ENCODE measurements at places on chromosomes 13 and 19.

DNA sequence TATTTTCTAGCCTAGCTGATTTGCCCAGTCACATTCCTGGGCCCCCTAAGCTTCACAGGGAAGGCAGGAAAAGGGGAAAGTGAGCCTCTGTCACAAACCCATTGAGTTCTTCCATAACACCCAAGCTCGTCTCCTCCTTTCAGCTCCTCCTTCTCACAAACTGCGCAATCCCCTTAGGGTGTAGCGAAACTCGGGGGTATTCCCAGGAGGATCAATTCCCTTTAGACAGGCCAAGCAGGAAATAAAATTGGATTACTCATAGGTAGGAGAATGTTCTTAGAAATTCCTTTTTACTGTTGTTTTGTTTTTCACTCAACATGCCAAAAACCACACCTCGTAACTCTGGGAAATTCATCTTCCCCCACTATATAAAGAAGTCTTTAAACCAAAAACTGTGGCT is 139.3 kb downstream of the IRS2 start:
- DNase-seq = no peak

- no peak for DNase-seq
Measured at GRCh38 chr19:46634656-46635218, 1.3 kb downstream of the GNG8 start.

- DNase-seq = peak; percentile 65
Measured at GRCh38 chr13:48975101-48975855, 434 bp upstream of the FNDC3A start.

DNA sequence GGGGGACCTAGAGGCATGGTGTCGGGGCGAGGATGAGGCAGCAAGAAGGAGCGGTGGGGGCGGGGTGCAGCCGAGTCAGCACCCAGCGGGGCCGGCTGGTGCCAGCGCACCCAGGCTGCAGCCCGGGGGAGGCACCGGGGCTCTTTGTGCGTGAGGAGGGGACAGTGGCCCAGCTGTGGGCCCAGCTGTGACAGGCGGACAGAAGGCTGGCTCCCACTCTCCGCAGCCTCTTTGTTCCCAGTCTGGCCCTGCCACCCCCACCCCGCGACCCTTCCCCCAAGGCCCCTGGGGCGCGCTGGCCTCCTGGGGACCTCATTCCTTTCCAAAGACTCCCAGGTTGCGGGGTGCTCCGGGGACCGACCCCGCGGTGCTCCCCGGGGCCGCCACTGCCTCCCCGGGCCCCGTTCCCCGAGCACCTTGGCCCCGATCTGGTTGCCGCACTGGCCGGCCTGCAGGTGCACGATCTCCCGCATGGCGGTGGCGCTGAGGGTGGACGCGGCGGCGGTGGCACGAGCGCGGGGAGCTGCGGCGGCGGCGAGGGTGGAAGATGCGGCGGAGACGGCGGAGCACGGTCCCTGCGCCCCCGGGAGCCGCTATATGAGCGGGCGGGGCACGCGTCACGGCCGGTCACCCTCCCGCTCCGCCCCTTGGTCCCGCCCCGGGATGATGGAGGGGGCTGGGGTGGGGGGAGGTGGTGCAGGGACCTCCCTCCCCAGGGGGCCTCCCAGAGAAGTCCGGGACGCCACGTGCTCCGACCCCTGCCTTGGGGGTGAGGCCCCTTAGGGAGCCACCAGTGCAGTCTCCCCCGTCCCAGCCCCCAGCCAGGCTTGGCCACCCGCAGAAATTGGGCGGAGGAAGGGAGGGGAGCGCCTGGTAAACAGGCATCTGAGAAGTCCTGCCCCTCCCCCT is at the start of gene TUBB4A:
TUBB4A (minus strand) TSS at position 570 of the 909 bp plus-strand sequence; CDS start at position 473, 97 bp downstream.
- no peak for DNase-seq

GRCh38 chr19:39409208-39410016 is 2.8 kb downstream of the ZFP36 start:
- peak; percentile 90 for DNase-seq

- no peak for DNase-seq
Measured at GRCh38 chr13:73018336-73018735, 40.5 kb upstream of the KLF5 start.

DNA sequence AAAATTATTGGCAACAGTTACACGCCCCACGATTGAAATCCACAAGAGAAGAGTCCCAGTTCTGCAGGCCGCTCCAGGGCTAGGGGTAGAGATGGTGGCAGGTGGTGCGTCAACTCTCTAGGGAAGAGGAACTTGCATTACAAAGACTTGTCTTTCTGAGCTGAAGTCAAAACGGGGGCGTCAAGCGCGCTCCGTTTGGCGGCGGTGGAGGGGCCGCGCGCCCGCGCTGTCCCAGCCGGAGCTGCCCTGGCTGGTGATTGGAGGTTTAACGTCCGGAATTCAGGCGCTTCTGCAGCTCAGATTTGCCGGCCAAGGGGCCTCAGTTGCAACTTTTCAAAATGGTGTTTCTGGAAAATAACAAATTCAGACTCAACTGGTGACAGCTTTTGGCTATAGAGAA is 38.9 kb downstream of the SOX1 start:
- DNase-seq = no peak

GRCh38 chr13:95447814-95448213 is 104.7 kb upstream of the CLDN10 start:
- DNase-seq = no peak

DNA sequence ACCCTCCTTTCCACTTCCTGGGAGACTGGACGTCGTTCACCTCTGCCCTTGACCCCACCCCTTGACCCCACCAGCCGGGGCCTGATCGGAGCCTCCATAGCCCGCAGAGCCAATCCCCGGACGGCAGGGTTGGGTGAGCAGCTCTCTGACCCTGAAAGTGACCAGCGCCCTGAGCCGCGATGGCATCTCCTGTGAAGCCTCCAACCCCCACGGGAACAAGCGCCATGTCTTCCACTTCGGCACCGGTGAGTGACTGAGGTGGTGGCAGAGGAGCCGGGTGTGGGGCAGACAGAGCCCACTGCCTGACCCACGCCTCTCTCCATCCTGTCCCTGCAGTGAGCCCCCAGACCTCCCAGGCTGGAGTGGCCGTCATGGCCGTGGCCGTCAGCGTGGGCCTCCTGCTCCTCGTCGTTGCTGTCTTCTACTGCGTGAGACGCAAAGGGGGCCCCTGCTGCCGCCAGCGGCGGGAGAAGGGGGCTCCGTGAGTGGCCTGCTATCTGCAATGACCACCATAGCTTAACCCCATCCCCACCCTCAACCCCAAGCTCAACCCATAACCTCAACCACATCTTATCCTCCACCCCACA is 10.4 kb downstream of the BCAM start:
- no peak for DNase-seq

- DNase-seq = no peak
Measured at GRCh38 chr19:2345076-2345475, 15.0 kb upstream of the TMPRSS9 start.

DNA sequence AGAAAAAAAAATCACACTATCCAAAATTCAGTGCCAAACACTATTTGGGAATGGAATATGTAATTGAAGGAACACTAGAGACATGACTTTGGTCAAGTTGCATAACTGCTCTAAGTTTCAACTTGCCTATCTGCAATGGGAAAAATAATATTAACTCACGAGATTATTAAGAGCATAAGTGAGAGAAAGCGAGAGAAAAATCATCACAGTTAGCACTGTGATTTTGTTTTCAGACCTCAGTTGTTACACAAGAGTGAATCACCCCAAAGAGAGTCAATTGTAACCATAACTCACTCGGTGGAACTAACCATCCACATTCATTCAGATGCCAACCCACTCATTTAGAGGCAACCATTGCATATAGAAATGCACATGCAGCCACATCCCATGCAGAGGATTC is 147.1 kb downstream of the NHLRC3 start:
- DNase-seq = no peak

GRCh38 chr19:47231215-47232054 is 436 bp upstream of the BBC3 start:
- DNase-seq = peak; percentile 91

DNA sequence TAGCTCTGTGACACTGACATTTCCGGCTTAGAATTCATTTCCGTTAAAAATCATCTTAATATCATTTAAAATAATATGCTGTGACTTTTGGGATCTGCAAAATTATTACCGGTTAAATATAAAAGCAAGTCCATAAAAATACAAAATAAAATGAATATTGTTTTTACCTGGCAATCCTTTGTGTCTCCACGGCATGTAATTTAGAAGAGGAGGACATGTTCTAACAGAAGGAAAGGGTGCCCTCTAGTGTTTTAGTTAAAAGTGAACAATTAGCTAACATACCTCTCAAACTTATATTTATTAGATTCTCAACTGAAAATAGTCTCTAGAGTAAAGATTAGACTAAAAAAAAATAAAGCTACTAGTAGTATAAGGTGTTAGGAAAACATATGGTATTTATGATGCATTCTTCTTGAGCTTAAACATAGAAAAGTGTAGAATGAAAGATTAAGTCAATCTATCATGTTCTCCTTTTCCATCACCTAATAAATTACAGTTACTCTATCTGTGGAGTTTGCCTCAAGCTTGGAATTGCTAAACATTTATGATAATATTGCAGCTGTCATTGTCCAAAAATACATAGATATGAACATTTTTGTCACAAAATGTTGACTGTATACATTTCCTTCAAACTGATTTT is 676.7 kb upstream of the SPRY2 start:
- DNase-seq = no peak

- DNase-seq = no peak
Measured at GRCh38 chr13:40047322-40047771, 391.9 kb downstream of the COG6 start.

DNA sequence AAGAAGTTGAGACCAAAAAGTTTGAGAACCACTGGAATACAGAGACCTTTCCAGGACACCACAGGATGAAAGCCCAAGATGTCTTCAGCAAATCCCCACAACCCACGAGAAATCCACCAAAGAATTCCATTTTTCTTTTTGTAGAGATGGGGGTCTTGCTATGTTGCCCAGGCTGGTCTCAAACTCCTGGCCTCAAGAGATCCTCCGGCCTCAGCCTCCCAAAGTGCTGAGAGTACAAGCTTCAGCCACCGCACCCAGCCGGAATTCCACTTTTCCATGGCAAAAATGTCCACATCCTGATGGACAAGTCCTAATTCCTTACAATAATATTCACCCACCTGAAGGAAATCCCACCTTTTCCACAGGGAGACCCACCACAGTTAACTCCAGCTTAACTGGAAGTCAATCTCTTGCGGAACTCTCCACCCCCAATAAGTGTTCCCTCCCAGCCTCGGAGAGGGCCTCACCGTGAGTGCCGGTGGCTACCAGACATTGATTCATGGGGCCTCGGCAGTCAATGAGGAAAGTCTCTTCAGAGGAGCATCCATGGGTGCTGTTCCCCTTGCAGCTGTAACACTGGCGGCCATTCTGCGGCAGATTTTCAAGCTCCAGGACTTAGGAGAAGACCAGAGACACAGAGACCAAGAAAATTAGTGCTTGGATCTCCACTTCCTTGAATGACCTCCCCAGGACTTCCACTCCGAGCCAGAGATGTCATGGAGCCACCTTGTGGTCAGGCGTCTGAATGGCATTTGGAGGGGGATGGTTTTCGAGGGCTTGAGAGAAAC is 12.3 kb upstream of the CADM4 start:
- DNase-seq = peak; percentile 73

GRCh38 chr13:65445340-65445739 is 1784.8 kb downstream of the PCDH9 start:
- no peak for DNase-seq

DNA sequence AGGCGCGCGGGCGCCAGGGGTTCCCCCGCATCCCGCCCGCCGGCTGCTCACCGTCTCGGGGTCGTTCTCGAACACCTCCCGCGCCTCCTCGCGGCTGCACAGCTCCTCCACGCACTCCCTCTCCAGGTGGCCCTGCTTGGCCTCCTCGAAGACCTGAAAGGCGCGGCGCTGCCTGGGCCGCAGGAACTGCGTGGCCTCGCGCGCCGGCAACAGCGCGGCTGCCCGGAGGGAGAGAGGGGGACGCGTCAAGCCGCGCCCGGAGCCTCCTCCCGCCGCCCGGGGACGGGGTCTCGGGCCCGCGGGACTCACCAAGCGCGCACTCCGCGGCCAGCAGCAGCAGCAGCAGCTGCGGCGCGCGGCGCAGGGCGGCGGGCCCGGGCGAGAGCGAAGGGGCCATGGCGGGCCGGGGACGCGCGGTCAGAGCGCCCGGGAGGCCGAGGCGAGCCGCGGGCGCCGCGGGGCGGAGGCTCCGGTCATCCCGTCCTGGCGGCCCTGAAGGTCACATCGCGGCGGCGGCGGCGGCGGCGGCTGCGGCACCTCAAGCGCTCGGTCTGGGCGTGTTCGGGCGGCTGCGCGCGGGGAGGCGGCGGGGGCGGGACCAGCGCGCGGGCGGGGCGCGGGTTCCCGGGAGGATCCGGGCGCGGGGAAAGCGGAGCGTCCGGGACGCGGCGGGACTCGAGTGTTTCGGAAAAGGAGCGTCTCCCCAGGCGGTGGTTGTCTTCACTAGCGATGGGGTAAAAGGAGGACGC is at the start of gene GAS6:
GAS6 (minus strand) TSS at position 553 of the 749 bp plus-strand sequence; CDS start at position 397, 156 bp downstream.
- DNase-seq = no peak

GRCh38 chr13:34352958-34353357 is 535.0 kb downstream of the RFC3 start:
- DNase-seq = no peak

DNA sequence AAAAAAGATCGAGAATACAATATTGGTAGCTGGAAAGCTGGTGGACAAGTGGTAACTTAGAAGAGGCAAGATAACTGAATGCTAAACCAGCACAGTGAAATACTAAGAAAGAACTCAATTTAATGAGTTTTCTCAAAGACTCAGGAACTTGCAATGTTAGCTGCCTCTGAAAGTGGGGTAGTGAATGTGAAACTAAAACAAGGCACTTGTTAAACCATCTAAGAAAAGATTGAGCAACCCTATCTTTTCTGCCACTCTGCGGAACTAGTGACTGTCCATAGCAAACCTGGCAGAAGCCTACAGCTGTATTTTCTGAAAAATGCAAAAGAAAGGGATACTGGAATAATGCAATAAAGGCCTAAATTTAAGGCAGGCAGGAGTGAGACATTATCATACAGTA is 1574.4 kb upstream of the PRR20A start:
- no peak for DNase-seq

DNA sequence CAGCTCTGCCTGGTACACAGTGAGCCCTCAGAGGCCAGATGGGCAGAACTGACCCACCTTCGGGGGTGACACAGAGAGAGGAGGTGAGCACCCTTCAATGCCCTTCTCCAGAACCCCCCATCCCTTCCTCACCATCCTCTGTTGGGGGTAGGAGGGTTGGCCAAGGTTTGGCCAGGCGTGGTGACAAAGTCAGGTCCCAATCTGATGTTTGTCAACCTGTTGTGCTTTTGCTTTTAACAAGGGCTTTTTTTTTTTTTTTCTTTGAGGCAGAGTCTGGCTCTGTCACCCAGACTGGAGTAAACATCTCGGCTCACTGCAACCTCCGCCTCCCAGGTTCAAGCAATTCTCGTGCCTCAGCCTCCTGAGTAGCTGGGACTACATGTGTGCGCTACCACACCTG is 7.3 kb downstream of the PTGIR start:
- DNase-seq = no peak

- no peak for DNase-seq
Measured at GRCh38 chr13:24688950-24689349, 8.7 kb downstream of the ATP12A start.
